H54 (cell line): ENCODE measurements at places on chromosomes 3 and 15.

- DNase-seq = no peak
Observed at GRCh38 chr3:105513042-105513441, 146.3 kb downstream of the ALCAM start.

DNA sequence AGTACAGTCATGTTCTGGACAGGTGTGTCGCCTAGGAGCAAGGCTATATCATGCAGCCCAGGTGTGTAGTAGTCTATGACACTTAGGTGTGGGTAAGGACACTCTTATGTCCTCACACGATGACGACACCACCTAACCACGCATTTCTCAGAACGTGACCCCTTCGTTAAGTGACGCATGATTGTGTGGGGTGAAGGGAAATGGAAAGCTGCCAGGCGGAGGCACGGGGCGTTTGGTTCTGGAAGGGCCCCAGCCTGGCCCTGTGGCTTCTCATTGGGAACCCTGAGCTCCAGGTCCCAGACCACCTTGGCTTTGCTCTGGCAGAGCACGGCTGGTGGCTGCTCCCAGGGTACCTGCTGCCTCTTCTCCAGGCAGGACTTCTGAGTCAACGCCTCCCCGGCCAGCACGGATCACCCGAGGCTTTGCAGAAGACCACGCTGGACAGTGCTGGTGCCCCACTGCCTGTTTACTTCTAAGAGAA is 39.3 kb downstream of the FBLN2 start:
- DNase-seq = no peak

DNA sequence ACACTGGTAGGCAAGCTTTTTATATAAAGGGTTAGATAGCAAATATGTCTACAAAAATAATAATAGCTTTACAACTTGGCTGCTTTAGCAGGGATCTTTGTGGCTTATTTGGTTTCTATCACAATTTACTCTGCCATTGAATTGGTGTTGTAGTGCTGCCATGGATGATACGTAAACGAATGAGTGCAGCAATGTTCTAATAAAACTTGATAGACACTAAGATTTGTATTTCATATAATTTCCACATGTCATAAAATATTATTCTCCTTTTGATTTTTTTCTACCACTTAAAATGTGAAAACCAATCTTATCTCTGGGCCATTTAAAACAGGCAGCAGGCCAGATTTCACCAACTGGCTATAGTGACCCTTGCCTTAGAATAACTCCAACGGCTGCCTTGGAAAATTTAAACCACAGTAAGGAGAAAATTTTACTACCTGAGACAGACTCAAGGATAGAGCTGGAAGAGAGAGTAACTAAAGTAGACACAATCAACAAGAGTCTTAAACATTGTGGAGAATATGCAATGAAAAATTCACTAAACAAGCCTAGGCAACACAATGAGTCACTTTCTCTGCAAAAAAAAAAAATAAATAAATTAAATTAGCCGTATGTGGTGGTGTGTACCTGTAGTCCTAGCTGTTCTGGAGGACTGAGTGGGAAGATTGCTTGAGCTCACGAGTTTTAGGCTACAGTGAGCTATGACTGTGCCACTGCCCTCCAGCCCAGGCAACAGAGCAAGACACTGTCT is 8.1 kb downstream of the NPHP3 start:
- DNase-seq = no peak

- no peak for DNase-seq
Observed at GRCh38 chr15:41809121-41809520, 18.8 kb upstream of the JMJD7 start.

GRCh38 chr3:5585085-5585484 is 397.6 kb downstream of the EDEM1 start:
- DNase-seq = no peak

DNA sequence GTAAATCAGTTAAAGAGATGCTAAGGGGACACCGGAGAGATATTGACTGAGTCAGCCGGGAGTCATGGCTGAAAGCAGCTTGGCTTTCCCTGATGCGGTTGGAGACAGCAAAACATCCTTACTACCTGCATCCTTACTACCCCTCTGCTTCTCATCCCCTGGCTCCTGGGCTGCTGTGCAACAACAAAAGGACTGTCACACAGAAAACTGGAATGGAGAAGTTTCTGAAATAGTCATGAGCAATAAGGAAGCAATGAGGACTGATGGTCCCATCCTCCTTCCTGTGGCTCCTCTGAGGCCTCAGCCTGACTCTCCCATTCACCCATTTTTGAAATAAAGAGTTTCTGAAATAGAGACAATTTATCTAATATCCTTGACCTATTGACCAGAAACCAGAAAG is 1.1 kb downstream of the HCLS1 start:
- no peak for DNase-seq

DNA sequence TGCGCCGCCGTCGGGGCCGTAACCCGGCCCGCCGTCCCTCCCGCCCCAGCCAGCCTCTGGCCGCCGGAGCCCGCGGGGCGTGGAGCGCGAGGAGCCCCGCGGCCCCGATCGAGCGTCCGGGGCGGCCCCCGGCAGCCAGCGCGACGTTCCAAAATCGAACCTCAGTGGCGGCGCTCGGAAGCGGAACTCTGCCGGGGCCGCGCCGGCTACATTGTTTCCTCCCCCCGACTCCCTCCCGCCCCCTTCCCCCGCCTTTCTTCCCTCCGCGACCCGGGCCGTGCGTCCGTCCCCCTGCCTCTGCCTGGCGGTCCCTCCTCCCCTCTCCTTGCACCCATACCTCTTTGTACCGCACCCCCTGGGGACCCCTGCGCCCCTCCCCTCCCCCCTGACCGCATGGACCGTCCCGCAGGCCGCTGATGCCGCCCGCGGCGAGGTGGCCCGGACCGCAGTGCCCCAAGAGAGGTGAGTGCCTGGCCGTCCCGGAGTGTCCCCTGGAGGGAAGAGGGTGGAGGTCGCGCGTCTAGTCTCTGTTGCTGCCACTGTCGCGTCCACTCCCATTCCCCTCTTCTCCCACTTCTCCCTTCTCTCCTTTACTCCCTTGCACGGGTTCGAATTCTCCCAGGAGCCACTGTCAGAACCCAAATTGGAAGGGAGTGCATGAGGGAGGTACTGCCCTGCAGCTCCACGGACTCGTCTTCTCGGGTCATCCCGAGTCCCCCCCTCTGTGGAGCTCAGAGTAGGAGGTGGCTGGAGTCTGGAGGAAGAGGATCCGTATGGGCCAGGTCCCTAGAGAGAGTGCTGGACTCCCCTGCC is 585 bp downstream of the CSK start:
- no peak for DNase-seq

DNA sequence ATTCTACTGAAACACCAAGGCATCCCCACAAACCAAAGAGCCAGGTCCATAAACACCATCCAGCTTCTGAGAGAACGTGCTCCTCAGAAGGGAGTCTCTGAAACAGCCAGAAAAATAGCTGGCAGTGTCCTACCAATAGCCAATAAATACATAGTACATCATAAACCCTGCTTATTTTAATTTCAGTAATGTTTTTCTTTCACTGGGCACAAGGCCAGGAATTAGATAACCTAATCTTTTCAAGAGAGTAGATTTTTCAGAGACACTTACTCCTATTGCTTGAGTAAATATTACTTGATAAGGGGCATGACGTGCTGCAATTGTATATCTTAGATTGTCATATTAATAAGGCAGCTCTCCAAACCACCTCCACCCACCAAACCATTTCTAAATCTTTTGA is 22.7 kb downstream of the GADL1 start:
- no peak for DNase-seq

DNA sequence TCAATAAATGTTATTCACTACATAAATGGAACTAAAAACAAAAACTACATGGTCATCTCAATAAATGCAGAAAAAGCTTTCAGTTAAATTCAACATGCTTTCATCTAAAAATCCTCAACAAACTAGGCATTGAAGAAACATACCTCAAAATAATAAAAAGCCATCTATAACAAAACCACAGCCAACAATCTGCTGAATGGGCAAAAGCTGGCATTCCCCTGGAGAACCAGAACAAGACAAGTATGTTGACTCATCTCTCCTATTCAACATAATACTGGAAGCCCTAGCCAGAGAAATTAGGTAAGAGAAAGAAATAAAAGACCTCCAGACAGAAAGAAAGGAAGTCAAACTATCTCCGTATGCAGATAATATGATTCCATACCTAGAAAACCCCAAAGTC is 759.9 kb downstream of the EPHA3 start:
- DNase-seq = no peak

DNA sequence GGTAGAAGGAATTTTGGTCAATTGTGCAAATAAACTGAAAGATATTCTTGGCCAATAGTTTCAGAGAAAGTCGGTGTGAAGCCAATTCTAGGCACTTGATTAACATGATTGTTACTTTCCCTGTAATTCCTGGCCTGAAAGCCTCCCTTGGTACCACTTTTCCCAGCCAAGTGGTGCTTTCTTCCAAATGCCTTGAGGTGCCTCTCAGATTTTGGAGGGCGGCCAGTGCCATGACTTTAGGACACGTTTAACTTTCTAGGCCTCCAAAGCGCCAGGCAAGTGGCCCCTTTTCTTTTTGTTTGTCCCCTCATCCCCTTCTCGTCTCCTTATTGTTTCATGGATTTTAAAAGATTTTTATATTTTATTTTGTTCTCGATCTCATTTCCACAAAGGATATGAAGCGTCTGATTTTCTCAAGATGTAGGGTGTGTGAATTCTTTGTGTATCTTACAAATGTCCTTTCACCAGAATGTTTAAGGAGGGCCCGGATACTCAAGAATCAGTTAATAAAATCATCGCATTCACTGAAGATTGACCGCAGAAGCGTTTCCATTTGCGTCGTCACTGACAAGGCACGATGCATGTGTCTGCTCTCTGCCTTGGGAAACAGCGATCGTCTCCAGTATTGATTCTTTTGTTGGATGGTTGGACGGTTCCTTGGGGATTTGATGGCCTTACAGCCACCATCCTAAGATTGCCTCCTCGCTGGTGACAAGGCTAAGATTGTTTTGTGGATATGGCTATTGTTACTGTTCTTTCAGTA is 87.8 kb downstream of the ASB7 start:
- DNase-seq = no peak

DNA sequence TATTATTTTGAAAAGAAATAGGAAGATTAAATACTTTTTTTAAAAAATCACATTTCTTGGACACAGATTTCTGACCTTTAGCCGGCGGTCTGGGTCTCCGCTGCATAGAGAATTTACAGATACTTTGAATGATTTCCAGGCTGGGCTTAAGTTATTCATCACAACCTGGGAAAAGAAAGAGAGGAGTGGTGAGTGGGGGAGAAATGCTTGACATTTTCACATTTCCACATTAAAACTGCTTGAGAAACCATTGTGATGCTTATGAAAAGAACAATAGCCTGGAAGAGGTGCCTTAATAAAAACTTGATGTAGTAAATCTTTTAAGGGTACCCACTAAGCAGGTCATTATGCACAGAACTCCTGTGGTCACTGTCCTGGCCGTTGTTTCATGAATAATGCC is 166.8 kb upstream of the MRPL3 start:
- no peak for DNase-seq

- DNase-seq = no peak
Observed at GRCh38 chr3:33318710-33319380, 41.6 kb downstream of the FBXL2 start.

DNA sequence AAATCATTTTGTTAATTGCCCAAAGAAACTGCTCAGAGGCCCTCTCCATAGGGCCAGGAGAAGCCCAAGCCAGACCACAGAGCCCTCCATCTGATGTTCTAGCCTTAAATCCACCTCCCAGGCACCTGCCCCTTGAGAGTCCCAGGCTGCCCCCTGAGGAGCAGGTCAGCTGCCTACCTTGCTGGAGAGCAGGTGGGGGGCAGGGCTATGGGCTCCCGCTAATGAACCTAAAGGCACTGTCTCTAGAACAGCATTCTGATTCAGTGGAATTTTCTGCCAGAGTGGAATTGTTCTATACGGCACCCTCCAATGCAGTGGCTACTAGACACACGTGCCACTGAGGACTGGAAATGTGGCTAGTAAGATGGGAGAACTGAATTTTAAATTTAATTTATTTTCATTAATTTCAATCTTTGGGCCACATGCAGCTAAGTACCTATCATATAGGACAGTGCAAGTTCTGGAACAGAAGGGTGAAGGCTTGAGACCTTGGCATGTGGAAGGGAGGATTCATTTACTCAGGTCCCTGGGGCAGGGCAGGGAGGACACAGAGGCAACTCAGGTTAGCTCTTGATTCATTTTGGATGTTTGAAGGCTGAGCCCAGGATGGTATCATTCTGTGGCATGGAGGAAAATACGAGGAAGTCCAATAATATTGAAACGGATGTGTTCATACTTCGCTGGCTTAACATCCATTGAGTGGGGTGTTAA is 11.4 kb downstream of the AMOTL2 start:
- no peak for DNase-seq

DNA sequence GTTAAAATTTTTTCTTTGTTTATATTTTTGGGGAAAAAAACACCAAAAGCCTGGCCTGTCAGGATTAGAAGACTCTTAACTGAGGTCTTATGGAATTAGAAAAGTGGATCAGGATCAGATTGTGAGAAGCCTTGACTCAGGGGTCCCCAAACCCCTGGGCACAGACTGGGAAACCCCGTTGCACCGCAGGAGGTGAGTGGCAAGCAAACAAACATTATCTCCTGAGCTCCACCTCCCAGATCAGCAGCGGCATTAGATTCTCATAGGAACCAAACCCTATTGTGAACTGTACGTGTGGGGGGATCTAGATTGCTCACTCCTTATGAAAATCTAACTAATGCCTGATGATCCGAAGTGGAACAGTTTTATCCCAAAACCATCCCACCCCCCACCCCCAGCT is 117.2 kb downstream of the TCF12 start:
- DNase-seq = no peak

- no peak for DNase-seq
Observed at GRCh38 chr3:67819447-67819846, 165.0 kb upstream of the SUCLG2 start.

- DNase-seq = no peak
Observed at GRCh38 chr3:54771050-54771449, 156.8 kb downstream of the LRTM1 start.

GRCh38 chr3:17979252-17979651 is 236.8 kb upstream of the TBC1D5 start:
- no peak for DNase-seq

DNA sequence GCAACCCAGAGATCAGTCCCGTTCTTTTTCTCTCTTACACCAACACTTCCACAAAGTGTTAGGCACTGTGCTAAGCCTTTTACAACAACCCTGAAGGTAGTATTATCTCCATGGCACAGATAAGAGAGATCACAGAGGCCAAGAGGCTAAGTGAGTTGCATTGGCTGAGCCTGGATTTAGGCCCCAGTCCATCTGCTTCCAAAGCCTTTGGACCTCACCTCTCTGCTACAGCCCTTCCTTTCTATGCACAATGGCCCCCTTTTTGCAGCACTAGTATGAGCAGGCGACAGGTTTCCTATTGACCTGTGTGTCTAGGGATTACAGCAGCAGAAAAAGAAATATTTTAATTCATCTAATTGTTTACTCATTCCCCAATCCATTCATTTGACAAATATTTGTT is 76.2 kb downstream of the CRYGS start:
- no peak for DNase-seq

GRCh38 chr3:67646586-67647234 is 7.7 kb downstream of the SUCLG2 start:
- peak; percentile 33 for DNase-seq

- no peak for DNase-seq
Observed at GRCh38 chr3:157807280-157807679, 298.9 kb downstream of the SHOX2 start.
